Stimulated activated CD4-positive, alpha-beta T cell treated with anti-CD3 and anti-CD28 coated beads, Interleukin-2, amount 100 ng/mL, for 4 hours (primary cell): ENCODE measurements at places on chromosomes 12 and 14.

- no peak for DNase-seq
Measured at GRCh38 chr12:80352474-80352873, 91.6 kb upstream of the PTPRQ start.

- DNase-seq = no peak
Measured at GRCh38 chr12:71694099-71694820, 8.4 kb downstream of the TMEM19 start.

- no peak for DNase-seq
Measured at GRCh38 chr12:65643171-65643570, 181.1 kb upstream of the HMGA2 start.

DNA sequence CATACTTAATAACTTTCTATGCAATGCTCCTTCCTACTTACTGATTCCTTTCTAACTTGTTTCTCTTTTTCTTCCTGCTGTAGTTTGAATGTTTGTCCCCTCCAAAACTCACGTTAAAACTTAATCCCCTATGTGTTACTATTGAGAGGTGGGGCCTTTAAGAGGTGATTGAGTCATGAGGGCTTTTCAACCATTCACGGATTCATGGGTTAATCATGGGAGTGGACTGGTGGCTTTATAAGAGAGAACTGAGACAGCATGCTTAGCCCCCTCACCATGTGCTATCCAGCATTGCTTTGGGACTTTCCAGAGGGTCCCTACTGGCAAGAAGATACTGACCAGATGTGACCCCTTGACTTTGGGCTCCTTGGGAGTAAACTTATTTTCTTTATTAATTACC, 66.0 kb upstream of the TRIM9 start:
- no peak for DNase-seq

GRCh38 chr14:89773644-89774316, 180.8 kb downstream of the EFCAB11 start:
- peak; percentile 52 for DNase-seq

DNA sequence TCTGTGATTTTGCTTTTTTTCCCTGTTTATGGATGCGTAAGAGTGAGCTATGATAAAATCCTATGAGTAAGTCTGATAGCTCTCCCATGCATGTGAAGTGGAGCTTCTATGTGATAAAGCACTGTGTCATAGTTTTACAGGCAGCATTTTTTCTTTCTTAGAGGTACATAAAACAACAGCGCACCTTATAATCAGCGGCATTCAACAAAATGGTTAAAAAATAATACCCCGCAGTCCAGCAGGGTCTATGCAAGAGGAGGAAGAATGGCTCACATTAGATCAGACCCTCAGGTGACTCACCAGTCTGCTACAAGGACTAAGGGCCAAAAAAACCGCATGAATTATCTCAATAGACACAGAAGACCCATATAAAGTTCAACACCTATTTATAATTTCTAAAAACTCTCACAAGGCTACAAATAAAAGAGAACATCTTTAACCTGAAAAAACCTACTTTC, 33.0 kb upstream of the TMEM179 start:
- no peak for DNase-seq

DNA sequence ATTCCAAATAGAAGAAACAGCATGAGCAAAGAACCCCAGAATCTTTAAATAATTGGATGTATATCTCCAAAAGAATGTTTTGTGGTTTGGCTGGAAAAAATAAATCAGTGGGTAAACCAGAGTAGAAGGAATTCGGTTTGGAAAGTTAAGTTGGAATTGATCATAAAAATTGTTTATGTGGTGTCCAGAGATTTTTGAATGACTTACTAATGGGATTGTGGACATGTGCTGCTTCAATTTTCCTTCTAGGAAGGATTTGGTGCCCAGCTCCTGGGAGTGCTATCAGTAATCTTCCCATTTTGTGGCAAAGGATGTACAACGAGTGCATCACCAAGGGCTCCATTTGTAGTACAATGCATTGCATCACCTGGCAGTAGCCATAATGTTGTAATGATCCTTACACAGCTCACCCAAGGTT, 224.8 kb downstream of the SLC16A7 start:
- no peak for DNase-seq

GRCh38 chr14:53951627-53952303, 4.9 kb downstream of the BMP4 start:
- DNase-seq = no peak
